Psoas muscle (tissue), 8 donors: ENCODE measurements at places on chromosomes 16 and 17. TPM values are rescaled to one million over a fixed set of nuclear protein-coding genes. Genes with fewer than 3 reads are reported as not detected.

DNA sequence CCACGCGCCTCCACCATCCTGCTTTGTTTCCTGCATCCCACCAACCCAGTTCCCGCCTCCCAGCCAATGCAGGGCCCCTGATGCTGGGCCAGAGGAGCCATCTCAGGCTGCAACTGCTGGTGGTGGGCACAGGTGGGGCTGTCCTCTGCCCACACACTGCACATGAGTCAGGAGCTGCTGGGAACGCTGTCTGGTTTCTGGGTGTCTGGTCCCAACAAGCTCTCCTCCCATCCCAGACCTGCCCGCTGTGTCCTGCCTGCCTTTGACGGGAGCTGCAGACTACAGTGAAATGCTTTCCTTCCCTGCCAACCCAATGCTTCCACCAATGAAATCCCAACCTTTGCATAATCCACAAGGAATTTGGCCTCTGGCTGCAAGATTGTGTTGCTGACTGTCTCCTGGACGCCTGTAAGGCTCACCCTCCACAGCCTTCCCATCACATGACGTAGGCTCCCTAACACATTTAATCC is 98.9 kb downstream of the N4BP1 start:
- H3K36me3 ChIP-seq = no peaks in the 10 kb centered on the region
- no peak for DNase-seq
- no peak overlapping the region for H3K27ac ChIP-seq
- H3K4me3 ChIP-seq = no peak overlapping the region

The TBC1D26 gene
- not detected for total RNA-seq

- no peak overlapping the region for H3K4me3 ChIP-seq
- peak overlapping the region; percentile 54 for H3K27ac ChIP-seq
- H3K27me3 ChIP-seq = no peaks in the 10 kb centered on the region
- peaks cover 4% of the 10 kb centered on the region for H3K4me1 ChIP-seq
These were observed 44.8 kb downstream of the PECAM1 start for GRCh38 chr17:64345689-64346376.

- H3K27me3 ChIP-seq = no peaks in the 10 kb centered on the region
- H3K4me1 ChIP-seq = peaks cover 6% of the 10 kb centered on the region
- DNase-seq = no peak
- no peak overlapping the region for H3K27ac ChIP-seq
- no peak overlapping the region for H3K4me3 ChIP-seq
These were observed 71.1 kb downstream of the BANP start for GRCh38 chr16:88022076-88023042.
